Uterus (tissue), 4 donors: ENCODE measurements at places on chromosomes 16 and 17.

GRCh38 chr17:65457635-65458257, 103.7 kb downstream of the AXIN2 start:
- DNase-seq, result no peak

GRCh38 chr17:44801880-44802279, 28.2 kb downstream of the GJC1 start:
- DNase-seq, result no peak

GRCh38 chr16:17356243-17356933, 114.4 kb downstream of the XYLT1 start:
- DNase-seq, result no peak

- no peak for DNase-seq
Measured at GRCh38 chr16:982145-983043, 824 bp downstream of the SOX8 start.
